ENCODE measurements at places on chromosomes 16 and 17.
A peak's percentile ranks its signal among the peaks of the same experiment; 100 is the strongest.

- DNase-seq: peak; percentile 55
Observed at GRCh38 chr17:50816771-50817751, 18.3 kb upstream of the WFIKKN2 start.

DNA sequence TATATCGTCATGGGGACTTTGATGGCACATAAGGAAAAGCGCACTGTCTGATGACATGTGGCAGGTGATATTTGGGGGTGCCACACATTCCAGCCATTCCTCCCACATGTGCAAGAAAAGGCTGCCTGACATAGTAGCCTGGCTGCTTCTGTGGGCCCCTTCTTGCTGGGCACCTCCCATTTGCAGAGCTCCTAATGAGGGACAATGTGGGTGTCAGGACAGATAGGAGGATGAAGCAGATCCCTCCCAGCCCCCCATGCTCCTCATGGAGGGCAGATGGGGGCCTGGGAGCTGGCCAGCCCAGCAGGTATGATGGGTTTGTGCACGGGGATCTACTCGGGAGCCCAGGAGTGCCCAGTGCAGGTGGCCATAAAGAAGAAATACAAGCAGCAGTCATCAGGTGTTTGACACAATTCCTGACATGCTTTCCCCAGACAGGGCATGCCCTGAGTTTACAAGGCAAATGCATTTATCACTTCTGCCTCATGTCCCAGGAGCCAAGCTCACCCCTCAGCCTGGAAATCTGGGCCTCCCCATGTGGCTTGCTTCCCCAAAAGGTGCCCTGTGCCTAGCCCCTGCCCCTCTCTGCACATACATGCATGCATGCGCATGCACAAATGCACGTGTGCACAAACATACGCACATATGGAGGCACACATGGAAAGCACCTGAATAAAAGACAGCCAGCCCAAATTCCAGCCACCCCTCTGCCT, 260.6 kb upstream of the RPL38 start:
- DNase-seq: no peak

DNA sequence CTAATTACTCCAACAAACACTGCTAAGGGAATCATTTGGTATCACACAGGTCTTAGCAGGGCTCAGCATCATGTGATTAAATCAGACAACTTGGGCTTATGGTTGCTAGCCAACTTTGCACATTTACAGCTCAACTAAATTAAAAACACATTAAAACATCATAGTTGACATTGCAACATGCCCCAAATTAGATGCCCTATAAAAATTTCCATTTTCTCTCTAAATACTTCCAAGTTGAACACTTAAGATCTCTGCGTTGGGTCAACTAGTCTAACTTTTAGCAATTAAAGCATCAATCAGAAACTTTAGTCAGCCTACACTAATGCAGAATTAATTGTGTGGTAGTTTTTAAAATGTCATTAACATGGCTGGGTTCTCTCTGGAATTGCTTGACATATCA, 12.1 kb downstream of the DNAJC7 start:
- DNase-seq: no peak

GRCh38 chr16:62665269-62665668, 629.0 kb upstream of the CDH8 start:
- DNase-seq: no peak

DNA sequence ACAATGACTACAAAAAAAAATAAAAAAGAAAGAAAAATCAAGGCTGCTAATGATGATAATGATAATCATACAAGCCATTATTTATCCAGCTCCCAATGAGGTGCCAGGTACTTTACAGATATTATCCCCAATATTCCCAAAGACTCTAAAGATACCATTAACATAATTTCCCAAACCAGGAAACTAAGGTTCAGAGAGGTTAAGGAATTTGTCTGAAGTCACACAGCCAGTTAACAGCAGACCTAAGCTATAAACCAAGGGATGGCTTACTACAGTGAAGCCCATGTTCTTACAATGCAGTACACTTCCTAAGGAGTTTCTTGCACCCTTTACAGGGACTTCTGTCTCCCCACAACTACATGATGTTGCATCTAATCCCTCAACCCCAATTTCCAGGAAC, 45.7 kb upstream of the CDH5 start:
- DNase-seq: no peak

DNA sequence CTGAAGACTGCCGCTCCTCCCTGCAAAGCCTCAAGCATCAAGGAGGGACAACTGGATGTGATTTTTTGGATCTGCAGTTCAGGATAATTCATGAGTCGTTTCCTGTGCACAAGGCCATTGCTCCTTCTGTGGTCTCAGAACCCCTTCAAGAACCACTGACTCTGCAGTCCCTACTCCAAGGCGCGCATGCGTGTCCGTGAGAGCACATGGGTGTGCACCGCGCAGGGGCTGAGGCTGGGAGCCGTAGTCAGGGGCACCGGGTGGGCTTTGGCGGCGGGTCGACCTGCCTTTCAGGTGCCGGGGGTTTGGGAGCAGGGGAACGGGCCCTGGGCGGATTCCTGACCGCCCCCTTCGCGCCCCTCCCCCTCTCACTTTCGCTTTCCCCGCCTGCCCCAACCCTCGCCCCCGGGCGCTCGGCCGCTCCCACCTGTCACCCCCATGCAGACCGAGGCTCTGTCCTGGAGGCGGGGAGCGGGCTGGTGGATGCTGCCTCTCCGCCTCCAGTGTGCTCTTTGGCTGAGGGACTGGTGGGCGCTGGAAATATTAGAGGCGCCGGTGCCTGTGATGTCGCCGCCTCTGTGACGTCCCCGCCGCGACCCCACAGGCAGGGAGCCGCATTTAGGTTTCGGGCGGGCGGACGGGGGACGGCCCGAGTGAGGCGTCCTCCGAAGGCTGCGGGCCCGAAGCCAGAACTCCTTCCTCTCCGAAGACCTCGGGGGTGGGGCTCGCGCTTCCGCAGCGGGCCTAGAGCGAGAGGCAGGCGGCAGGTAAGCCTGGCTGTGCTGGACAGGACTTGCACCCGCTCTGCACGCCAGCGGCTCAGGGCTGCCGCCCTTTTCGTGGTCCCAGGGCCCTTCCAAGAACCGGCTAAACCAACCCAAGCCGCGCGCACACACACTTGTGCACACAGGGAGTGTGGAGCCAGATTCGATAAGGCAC, at the start of gene SPATA32:
Gene SPATA32 (minus strand): TSS at position 518 of the 939 bp plus-strand sequence. CDS start 78 bp downstream, at position 440.
- DNase-seq: peak; percentile 30

DNA sequence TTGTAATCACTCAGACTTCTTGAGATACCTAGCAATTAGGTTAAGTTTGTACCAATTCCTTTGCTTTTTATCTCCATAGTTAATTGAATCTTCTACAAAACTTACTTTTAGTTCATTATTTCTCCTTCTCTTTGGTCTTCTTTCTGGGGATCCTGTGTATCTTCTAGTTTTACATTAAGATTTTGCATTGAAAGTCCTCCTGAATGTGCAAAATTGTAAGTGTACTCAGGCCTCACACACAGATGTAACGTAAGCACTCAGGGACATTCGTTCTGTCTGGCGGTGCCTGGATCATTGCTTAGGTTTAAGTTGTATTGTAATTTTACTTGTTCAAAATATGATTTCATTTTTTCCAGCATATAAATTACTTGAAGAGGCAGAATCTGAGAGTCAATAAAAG, 222.6 kb upstream of the CPHXL start:
- DNase-seq: no peak

DNA sequence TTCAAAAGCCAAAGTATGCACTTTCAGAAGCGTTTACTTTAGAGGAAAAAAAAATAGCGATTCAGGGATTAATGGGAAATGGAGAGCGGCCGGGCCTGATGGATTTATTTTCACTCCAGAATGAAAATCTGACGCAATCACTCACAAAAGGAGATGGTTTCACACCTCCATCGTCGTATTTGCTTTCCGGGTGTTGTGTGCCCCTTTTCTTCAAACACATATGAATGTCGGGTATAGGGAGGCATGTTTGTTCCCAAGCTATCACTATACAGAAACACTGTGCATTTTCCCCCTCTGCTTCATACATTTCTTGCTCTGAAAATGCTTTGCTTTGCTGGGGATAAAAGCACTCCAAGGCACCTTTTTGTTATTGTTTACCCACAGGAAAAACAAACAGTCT, 562.2 kb upstream of the ZFHX3 start:
- DNase-seq: no peak

GRCh38 chr16:75908331-75909117, 182.2 kb upstream of the CPHXL start:
- no peak for DNase-seq

DNA sequence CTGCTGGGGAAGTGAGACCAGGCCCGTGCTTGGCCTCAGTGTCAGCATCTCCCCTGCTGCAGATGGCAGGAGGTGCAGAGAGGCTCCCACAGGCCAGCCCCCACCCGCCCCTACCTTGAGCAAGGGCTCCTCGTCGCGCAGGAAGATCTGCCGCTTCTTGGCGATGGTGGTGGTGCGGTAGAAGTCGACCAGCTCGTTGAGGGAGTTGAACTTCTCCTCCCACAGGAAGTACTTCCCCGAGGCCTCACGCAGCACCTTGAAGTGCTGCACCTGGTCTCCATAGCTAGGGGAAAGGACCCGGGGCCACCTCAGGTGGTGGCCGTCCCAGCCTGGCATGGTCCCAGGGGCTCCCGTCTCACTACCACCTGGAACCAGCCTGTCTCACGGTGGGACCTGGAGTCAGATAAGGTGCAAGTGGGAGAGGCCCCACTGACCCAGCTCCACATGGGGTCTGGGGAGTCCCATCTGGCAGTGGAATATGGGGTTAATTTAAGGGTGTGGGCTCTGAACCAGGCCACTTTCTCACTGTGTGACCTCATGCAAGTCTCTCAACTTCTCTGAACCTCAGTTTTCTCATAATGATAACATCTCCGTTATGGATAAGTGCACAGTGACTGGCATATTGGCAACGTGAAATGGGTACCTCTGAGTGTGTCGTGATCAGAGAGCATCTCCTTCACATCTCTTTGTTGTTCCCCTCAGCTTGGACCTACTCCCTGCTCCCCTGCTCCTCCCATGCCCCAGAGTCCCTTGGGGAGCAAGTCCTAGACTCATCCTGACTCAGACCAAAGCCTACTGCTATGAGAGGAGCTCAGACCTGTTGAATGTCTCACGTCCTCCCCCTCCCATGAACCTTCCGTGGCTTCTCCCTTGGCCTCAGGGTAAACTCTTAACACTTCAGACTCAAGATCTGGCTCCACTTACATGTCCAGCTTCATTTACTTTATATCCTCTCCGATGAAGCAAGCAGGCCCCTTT, 19.8 kb upstream of the FAM83G start:
- no peak for DNase-seq

DNA sequence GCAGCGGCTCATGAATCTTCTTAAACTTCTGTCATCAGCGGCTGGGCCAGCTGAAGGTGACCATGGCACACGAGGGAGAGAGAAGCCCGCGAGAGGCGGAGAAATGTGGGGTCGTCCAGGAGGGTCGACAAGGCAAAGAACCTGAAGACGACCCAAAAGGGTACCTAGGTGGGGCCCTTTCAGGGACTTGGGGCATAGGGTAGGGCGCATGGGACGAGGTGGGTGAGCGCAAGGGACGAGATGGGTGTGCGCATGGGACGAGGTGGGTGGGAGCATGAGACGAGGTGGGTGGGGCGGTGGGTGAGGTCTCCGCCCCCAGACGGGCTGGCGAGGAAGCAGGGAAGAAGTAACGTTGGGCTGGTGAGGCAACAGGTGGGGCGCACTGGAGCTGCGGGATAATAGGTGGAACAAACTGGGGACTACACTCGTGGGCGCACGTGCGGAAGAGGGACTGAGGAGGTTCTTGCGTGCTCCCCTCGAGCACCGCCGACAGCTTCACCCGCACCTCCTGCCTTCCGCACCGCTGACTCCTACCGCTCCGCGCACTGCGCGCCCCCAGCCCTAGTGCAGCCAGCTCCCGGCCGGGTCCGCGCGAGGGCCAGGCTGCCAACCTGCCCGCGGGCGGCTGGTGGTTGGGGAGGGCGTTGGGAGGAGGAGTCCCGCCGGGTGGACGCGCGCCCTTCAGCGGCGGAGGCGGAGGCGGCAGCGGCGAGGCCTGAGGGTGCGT, 23.2 kb upstream of the CRYM start:
- DNase-seq: no peak

GRCh38 chr17:27499451-27500265, 43.4 kb downstream of the KSR1 start:
- DNase-seq: no peak

DNA sequence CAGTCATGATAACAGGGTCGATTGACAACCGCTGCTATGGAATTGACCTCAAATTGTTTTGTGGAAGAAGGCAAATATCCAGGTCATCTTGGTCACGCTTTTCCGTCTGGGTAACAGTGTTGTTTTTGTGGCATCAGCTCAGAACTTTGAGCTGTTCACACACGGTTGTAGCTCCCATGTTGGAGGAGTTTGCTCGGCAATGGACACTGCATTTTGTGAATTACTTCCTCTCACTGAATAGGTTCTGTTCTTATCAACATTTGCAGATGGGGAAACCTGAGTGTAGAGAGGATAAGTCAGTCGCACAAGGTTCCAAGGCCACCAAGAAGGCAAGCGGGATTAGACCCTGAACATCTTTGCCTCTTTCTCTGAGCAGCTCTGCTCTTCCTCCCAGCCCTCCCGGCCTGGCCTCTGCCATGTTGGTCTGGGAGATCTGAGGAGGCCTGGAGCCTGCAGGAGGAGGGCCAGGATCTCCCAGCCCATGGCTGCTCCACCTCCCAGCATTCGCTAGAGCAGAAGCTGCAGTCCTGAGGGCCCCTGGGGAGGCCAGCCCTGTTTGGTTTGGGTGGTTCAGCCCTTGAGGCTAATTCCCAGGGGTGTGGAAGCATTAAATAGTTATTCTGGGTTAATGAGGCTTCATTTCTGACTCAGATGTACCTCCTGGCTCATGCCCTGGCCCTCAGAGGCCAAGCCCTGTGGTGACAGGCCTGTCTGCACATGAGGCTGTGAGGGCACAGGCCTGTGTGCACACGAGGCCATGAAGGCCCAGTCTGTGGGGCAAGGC, 154.1 kb upstream of the PLCG2 start:
- DNase-seq: no peak

DNA sequence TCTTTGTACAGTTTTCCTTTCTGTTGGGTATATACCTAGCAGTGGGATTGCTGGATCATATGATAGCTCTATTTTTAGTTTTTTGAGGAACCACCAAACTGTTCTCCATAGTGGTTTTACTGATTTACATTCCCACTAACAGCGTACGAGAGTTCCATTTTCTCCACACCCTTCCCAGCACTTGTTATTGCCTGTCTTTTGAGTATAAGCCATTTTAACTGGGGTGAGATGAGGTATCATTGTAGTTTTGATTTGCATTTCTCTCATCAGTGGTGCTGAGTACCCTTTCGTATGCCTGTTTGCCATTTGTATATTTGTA, 887 bp upstream of the EVI2B start:
- no peak for DNase-seq

DNA sequence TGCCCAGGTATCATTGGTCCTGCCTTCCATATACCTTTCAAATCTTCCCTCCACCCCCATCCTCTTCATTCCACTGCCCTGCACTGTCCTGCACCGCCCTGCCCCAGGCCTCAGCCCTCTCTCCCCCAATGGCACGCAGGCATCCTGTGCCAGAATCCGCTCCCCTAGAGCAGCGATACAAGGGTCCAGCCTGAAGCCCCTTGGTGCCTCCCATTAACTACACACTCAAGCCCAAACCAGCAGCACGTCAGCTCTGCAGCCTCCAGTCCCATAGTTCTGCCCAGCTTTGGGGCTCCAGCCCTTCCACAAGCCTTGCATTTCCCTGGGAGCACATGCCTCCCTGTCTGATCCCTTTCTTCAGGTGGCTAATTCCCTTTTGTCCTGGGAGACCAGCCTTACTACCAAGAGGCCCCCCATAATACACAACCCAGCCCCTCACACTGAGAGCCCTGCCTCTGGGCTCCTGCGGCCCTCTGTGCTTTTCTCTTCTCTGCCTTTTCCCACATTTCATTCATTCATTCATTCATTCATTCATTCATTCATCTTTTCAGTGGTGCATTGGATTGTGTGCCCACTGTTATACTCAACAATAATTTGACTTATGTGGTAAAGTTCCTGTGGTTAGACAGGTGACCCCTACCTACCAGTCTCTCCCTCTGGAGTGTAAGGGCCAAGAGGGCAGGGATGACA, 26.8 kb upstream of the DLX3 start:
- DNase-seq: no peak

Data from stimulated activated CD4-positive, alpha-beta T cell treated with anti-CD3 and anti-CD28 coated beads, Interleukin-1b, Interleukin-23, amount 100 ng/mL, for 1 hour (primary cell).